ENCODE measurements at places on chromosomes 7 and 10. TPM values are rescaled to one million over a fixed set of nuclear protein-coding genes. Genes with fewer than 3 reads are reported as not detected.

Gene IFIT1B
- not detected for total RNA-seq

DNA sequence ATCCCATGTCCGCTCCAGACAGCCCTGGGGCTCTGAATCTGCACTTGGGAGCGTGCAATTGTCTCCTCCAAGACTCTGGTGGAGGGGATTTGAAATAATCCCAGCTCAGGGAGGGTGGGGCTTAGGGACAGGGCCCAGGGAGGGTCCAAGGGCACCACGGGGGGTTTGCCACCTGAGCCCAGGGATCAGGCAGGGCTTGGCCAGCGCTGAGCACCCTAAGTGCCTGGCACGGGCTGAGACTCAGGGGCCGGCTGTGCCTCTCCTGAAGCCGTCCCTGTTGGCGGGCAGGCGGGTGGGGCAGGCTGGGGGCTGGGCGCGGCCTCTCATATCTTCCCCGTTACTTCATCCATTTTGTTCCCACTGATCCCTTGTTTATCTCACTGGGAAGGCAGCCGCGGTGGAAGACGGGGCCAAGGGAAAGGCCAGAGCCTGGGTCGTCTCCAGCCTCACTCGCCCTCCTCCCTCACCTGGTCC, 41.8 kb upstream of the ELN start:
- DNase-seq: no peak
- H3K36me3 ChIP-seq: no peaks in the 10 kb centered on the region
- no peaks in the 10 kb centered on the region for H3K27me3 ChIP-seq
- H3K4me1 ChIP-seq: no peaks in the 10 kb centered on the region
- no peak overlapping the region for H3K27ac ChIP-seq

GRCh38 chr7:16940776-16941175, 59.0 kb upstream of the AGR3 start:
- no peaks in the 10 kb centered on the region for H3K36me3 ChIP-seq
- DNase-seq: no peak
- H3K27me3 ChIP-seq: no peaks in the 10 kb centered on the region
- no peak overlapping the region for H3K4me3 ChIP-seq
- no peaks in the 10 kb centered on the region for H3K4me1 ChIP-seq

DNA sequence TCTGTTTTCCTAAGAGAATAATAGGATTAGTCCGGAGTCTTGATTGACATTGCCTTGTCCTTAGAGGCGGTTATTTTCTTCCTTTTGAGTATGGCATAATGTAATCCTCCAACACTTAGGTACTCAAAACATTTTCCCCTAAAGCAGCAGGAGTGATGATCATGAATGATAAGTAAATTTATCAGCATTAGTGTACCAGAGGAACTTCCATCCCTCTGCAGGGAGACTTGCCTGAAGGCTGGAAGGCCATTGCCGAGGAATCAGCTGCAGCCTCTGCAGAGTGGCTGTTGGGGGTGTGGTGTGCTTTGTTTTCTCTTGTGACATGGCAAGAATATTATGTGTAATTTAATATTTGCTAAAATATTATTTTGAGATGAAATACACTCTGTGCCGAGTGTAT, 56.8 kb downstream of the RAB11FIP2 start:
- no peaks in the 10 kb centered on the region for H3K36me3 ChIP-seq
- H3K27ac ChIP-seq: no peak overlapping the region
- no peaks in the 10 kb centered on the region for H3K27me3 ChIP-seq
- H3K4me1 ChIP-seq: no peaks in the 10 kb centered on the region
- DNase-seq: no peak
- no peak overlapping the region for H3K4me3 ChIP-seq

DNA sequence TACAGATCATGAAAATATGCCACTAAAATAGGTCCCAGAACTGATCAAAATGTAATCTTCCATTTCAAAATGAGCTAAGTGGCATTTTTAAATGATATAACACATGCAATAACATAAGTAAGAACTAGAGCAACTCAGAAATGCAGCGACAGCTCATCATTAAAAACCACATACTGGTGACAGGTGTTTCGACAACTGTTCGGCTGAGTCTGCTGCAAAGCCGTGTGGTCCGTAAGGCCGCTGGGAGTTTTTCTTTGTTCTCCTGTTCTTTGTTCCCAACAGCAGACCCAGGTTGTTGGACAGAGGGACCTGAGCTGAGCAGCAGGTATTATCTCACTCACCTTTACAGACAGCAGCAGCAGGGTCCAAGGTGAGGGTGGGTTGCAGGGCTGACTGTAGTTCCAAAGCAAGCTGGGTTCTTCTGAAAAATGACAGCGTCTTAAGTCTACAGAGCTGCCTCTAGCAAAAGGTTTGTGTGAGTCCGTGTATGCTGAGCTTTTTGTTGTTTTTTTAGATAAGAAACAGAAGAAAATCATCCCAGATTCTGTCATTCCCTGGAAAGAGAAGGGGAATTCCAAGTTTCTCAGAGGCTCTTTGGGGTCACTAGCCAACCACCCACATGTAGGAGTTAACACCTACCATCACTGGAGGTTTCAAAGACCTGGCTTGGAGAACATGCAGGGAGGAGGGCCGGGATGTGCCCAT, 45.4 kb upstream of the MACROH2A2 start:
- no peak overlapping the region for H3K27ac ChIP-seq
- DNase-seq: no peak
- H3K4me1 ChIP-seq: no peaks in the 10 kb centered on the region
- H3K27me3 ChIP-seq: no peaks in the 10 kb centered on the region

DNA sequence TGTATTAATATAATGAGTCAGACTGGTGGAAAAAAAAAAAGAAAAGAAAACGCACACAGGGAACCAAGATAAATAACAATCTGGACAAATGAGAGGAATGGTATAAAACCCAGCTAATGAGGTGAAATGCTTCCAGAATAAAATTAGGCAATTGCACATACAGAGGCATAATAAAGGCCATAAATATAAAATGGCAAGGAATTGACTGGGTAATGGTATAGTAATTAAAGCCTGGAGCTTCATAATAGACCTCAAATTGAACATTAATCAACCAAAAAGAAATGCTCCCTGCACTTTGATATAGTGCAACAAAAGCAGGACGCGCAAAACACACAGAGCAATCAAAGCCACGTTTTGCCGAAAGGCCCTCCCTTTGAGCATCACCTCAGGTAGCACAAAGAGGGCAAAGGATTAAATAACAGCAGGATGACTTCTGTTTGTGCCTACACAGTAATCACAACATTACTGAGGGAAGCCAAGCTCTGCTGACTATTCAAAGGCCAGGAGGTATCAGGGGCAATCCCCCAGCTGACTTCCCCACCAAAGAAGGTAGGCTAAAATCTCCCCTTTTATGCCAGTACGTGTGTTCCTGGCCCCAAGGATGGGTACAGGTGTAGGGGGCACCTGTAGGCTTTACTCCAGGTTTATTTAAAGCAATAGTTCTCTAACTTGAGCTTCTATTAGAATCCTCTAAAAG, 343.7 kb downstream of the ELMO1 start:
- H3K27ac ChIP-seq: no peak overlapping the region
- H3K36me3 ChIP-seq: no peaks in the 10 kb centered on the region
- no peak overlapping the region for H3K4me3 ChIP-seq
- DNase-seq: no peak

- H3K36me3 ChIP-seq: no peaks in the 10 kb centered on the region
- DNase-seq: no peak
- no peak overlapping the region for H3K4me3 ChIP-seq
Measured at GRCh38 chr7:139854124-139854511, 25.1 kb downstream of the TBXAS1 start.

DNA sequence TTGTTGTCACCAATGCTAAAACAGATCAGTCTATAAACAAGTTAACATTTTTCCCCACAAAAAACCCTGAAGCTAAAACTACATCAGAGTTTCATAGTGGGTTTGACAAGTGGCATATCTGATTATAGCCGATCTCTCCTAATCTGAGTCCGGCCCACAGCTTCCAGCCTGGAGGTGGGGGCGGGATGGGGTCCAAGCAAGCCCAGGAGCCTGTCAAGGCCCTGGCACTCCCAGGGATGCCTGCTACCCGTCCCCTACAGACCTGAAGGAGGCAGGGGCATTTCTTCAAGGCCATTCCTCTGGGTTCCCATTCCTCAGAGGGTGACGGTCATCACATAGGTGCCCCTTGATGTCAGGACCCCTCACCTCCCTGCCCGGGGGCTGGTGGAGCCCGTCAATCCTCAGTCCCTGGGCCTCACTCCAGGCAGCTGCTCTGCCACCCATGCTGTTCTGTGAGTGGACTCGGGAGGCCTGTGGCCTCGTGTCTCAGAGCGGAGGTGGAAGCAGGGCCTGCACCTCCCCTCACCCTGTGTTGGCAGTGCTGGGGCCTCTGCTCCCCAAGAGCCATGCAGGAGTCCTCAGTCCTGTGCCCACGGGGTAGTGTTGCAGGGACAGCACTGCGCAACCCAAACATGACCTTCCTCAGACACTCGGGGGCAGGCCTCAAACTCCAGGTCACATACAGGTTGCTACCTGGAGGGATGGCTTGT, 8.8 kb downstream of the DPYSL4 start:
- no peaks in the 10 kb centered on the region for H3K27me3 ChIP-seq
- H3K36me3 ChIP-seq: no peaks in the 10 kb centered on the region
- DNase-seq: no peak
- no peak overlapping the region for H3K27ac ChIP-seq

Gene PLXNA4
- total RNA-seq: 0.37 TPM

Gene PDE1C
- not detected for total RNA-seq

- no peaks in the 10 kb centered on the region for H3K36me3 ChIP-seq
- H3K4me3 ChIP-seq: no peak overlapping the region
- no peak overlapping the region for H3K27ac ChIP-seq
- DNase-seq: no peak
- no peaks in the 10 kb centered on the region for H3K27me3 ChIP-seq
Measured at GRCh38 chr10:20630092-20630643, 266.9 kb downstream of the NEBL start.

DNA sequence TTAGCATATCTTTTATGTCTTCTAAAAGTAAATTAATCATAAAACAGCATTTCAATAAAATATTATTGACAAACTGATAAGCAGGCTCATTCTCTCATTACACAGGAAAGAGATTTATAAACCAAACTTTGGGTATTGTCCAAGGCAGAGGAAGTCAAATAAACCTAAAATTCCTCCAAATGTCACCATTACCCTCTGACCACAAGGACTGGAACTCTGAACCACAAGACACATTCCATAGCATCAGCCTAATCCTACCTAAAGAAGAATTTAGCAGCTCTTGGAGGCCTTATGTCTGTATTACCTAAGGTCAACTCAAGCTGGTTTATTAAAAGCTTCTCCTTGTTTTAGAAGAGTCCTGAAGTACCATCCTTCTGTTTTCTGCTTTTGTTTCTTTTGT, 82.4 kb upstream of the SLC13A1 start:
- H3K4me3 ChIP-seq: no peak overlapping the region
- H3K27ac ChIP-seq: no peak overlapping the region
- no peak for DNase-seq
- no peaks in the 10 kb centered on the region for H3K27me3 ChIP-seq
- H3K36me3 ChIP-seq: no peaks in the 10 kb centered on the region
- no peaks in the 10 kb centered on the region for H3K4me1 ChIP-seq

DNA sequence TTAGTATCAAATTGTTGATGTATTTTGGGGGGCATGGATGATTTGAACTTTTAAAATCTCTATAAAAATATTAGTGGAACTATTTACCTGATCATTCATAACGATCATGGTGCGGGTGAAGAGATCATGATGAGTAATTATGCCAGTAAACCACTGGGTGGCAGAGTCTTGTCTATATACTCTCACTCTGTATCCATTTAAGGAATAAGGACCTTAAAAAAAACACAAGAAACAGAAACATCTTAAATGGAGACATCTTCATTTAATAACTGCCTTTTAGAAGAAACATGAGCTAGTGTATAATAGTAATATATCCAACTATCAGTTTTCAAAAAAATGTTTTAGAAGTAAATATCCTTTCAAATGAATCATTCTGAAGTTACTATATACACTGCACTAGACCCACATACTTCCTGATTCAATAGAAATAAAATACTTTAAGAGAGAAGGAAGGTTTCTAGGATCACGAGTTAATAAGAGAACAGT, 84.0 kb downstream of the NRBF2 start:
- no peak overlapping the region for H3K4me3 ChIP-seq
- no peaks in the 10 kb centered on the region for H3K27me3 ChIP-seq
- H3K27ac ChIP-seq: no peak overlapping the region
- no peaks in the 10 kb centered on the region for H3K36me3 ChIP-seq
- peaks cover 6% of the 10 kb centered on the region for H3K4me1 ChIP-seq

DNA sequence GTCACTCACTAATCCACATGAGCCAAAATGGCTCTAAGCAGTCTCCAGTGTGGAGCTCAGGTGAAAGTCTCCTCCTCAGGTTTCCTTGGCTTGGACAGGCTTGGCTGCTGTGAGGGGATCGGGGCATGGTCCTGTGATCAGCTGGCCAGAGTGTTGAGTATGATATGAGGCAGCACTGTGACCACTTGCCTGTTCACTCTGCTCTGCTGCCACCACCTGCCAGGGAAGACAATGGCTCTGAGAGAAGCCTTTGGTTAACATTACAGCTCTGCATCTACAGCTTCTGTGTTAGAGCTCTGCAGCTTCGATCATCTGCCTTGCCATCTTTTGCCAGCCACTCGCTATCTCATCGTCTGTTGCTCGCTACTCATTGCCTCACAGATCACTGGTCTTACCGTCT, 20.1 kb upstream of the PTN start:
- H3K4me1 ChIP-seq: no peaks in the 10 kb centered on the region
- H3K27ac ChIP-seq: no peak overlapping the region
- H3K27me3 ChIP-seq: no peaks in the 10 kb centered on the region

GRCh38 chr7:26034391-26034790, 117.6 kb upstream of the NFE2L3 start:
- no peak overlapping the region for H3K27ac ChIP-seq
- H3K27me3 ChIP-seq: no peaks in the 10 kb centered on the region
- no peak for DNase-seq

DNA sequence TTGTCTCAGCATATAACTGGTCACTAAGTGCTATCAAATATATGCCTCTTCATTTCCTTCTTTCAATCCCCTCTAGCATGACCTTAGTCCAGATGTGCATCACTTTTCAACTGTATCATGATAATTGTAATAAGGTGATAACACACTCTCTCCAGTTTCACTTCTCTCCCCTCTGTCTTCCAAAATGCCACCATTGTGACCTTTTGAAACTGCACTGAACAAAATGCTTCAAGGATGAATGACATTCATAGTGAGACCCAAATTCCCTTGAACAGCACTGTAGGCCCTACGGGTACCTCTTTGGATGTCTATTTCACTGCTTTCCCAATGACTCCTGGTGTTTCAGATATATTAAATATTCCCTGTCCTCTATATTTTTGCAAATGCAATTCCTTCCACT, 224.8 kb downstream of the DNAJB9 start:
- H3K27ac ChIP-seq: no peak overlapping the region
- no peaks in the 10 kb centered on the region for H3K4me1 ChIP-seq
- no peak overlapping the region for H3K4me3 ChIP-seq
- H3K27me3 ChIP-seq: no peaks in the 10 kb centered on the region

Gene ERVW-1
- not detected for total RNA-seq

Gene CFAP46
- 0.33 TPM for total RNA-seq

Gene OR6V1
- not detected for total RNA-seq

- no peaks in the 10 kb centered on the region for H3K4me1 ChIP-seq
- no peaks in the 10 kb centered on the region for H3K27me3 ChIP-seq
- DNase-seq: no peak
- no peaks in the 10 kb centered on the region for H3K36me3 ChIP-seq
- no peak overlapping the region for H3K4me3 ChIP-seq
Measured at GRCh38 chr7:55258631-55259030, 106.5 kb upstream of the LANCL2 start.

Gene WASL
- 24.6 TPM for total RNA-seq

Gene MYPN
- not detected for total RNA-seq
